ENCODE measurements at places on chromosomes 7 and 10.

DNA sequence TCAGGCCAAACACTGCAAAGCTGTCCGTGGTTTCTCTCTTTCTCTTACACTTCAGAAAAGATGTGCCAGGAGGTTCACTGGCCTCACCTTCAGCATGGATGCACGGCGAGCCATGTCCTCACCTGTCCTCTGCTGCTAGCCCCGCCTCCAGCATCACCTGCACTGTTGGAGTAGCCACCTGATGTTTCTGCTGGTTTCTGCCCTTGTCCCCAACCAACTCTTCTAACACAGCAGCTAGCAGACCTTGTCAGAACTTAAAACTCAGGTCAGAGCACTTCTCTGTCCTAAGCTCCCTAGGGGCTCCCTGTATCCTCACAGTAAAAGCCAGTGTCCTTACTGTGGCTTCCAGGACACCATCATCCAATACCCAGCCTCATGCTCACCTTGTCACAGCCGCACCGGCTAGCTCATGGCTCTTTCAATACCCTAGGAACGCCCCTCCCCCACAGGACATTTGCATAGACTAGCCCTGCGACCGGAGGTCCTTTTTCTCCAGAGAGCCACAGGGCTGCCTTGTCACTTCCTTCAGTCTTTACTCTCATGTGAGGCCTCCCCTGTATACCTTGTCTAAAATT lies 15.2 kb downstream of the PALD1 start:
- DNase-seq = no peak

- DNase-seq = no peak
Measured at GRCh38 chr7:129307592-129307991, 82.8 kb downstream of the AHCYL2 start.

DNA sequence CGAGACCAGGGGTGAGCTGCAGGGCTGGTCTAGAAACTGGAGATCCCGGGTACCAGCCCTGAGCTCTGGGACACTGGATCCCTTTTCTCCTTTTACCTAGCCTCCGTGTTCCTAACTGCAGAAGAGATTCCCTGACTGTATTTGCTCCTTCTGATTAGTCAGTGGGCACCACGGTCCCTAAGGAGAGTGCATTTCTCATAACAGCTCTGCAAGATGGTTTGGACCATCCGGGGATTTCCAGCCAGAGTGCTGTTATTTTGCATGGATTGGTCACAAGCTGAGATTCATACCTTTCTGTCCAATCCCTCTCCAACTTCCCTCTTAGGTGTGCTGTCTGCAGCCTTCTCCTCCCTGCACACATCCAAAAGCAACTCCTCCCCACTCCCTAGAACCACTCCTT lies 122.6 kb downstream of the MYL10 start:
- no peak for DNase-seq

GRCh38 chr7:134391223-134391622 lies 67.7 kb downstream of the AKR1B1 start:
- DNase-seq = no peak

GRCh38 chr10:124149189-124150042 lies 56.0 kb upstream of the CHST15 start:
- no peak for DNase-seq

- no peak for DNase-seq
Measured at GRCh38 chr7:158077934-158078910, 509.4 kb downstream of the PTPRN2 start.

GRCh38 chr10:61342858-61343572 lies 110.2 kb downstream of the TMEM26 start:
- DNase-seq = no peak

GRCh38 chr7:74103219-74103772 lies 19.7 kb downstream of the LIMK1 start:
- DNase-seq = no peak

GRCh38 chr7:45514944-45515343 lies 59.2 kb upstream of the ADCY1 start:
- no peak for DNase-seq

GRCh38 chr10:71299071-71299785 lies 19.8 kb upstream of the SLC29A3 start:
- no peak for DNase-seq

- no peak for DNase-seq
Measured at GRCh38 chr10:104640339-104641186, 527 bp upstream of the SORCS3 start.
